ENCODE measurements at places on chromosomes 7 and 10.

GRCh38 chr7:100211342-100211780 lies 8.4 kb upstream of the PVRIG start:
- DNase-seq, result no peak

DNA sequence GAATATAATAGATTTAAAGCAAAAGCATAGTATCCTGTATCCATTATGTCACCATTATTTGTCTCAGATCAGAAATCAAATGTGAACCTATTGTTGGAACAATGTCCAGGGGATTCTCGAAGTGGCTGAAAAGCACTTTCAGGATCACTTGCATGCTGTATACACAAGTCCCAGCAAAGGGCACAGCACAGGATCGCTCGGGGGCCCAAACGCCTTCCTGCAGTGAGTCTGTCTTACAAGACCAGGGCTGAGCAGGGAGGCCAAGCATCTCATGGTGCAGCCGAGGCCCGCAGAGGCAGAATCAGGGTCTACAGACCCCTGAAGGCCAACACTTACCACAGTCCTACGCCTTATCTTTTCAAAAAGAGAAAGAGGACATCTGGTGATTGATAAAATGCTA lies 92.3 kb downstream of the TNS3 start:
- DNase-seq, result no peak

DNA sequence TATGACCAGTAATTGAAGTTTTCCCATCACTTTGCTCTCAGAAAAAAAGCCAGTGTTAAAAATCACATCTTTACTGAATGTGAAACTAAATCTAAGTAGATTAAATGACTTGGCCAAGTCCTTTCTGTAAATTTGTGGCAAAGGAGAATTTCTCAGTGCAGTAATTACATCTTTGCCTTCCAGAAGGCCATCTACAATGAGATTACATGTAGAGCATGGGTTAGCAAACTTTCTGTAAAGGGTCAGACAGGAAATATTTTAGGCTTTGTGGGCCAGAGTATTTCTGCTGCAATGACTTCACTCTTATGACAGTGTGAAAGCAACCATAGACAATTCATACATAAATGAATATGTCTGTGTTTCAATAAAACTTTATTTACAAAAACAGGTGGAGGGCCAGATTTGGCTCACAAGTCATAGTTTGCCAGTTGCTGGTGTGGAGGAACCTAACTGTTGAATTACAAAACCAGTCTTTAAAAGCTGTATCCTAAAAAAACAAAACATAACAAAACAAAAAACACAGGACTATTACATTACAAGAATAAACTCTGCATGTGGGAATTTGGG lies 191.0 kb downstream of the TAX1BP1 start:
- DNase-seq, result no peak

- DNase-seq, result no peak
Observed at GRCh38 chr10:47045331-47045861, 134.2 kb downstream of the PTPN20 start.

DNA sequence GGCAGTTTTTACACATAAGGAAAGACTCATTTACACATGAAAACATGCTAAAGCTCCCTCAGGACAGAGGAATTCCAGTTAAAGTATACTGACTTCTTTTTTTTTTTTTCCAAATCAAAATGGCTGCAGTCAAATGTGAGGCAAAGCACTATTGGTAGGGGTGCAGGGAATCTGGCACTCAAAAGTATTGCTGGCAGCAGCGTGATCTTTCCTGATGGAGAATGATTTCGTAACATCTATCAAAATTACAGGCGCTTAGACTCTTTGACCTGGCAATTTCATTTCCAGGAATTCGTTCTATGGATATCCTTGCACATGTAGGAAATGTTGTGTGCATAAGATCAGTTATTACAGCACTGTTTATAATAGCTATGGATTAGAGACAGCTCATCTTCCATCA lies 65.7 kb downstream of the VSTM4 start:
- no peak for DNase-seq

- DNase-seq, result no peak
Observed at GRCh38 chr7:154505362-154505761, 453.2 kb downstream of the DPP6 start.

Measured in AG09309 (cell line).